ENCODE measurements at places on chromosomes 2 and 18.

- no peak for DNase-seq
Measured at GRCh38 chr2:181399027-181399426, 58.2 kb upstream of the ITGA4 start.

- DNase-seq, result no peak
Measured at GRCh38 chr2:23430263-23430662, 45.3 kb downstream of the KLHL29 start.

GRCh38 chr2:215681799-215682596 lies 246.1 kb upstream of the FN1 start:
- no peak for DNase-seq

GRCh38 chr2:135074216-135074615 lies 22.1 kb downstream of the RAB3GAP1 start:
- no peak for DNase-seq

- DNase-seq, result no peak
Measured at GRCh38 chr2:239676716-239677452, 276.1 kb upstream of the HDAC4 start.

DNA sequence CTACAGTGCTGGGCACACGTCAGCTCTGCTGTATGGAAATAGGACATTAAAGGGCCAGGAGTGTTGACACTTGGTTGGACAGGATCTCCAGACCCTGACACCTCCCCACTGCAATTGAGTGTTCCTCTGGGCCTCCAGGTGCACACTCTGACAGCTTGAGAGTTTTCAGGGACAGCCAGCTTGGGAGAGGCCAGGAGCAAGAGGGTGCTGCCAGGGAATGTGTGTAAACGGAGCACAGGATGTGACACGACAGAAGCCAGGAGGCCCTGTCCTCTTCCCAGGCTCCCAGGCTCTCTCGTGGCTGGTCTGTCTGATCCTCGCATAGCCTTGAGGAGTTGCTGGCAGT lies 318.1 kb upstream of the HS6ST1 start:
- DNase-seq, result no peak

GRCh38 chr18:8816220-8816619 lies 110.9 kb downstream of the MTCL1 start:
- no peak for DNase-seq

DNA sequence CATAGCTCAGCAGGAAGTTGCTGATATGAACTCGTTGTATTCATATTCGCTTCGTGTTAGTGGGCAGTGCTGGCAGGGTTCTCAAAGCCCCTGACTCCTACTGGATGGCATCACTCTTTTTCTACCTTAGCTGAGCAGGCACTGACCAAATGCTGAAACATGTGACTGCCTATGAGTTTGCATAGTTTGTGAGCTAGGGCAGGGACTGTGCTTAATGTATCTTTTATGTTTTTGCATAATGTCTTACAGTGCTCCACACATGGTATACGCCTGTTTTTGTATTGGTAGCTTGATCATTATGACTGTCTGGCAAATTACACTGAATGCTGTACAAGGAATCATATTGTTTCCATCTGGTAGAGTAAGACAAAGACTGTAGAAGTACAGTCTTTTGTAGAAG lies 305.3 kb downstream of the PARD3B start:
- no peak for DNase-seq

All from SK-MEL-5 (cell line).